Endothelial cell (in vitro differentiated cells): ENCODE measurements at places on chromosomes 6 and 20.

DNA sequence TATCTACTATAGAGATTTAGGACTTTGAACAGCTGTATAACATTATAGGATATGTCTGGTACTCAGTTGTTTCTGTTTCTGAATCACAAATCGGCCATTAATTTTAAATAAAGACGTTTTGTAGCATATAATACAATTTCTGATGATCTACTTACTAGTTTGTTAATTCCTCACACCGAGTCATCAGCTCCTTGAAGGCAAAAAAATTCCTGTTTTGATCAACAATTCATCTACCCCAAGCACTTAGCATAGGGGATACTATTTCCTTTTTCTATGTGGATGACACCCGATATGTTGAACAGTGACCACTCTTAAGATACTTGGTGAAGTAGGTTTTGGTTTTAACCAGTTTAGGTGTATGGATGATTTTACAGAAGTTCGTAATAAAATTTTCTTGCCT lies 107.3 kb downstream of the NCOA3 start:
- no peak for DNase-seq

DNA sequence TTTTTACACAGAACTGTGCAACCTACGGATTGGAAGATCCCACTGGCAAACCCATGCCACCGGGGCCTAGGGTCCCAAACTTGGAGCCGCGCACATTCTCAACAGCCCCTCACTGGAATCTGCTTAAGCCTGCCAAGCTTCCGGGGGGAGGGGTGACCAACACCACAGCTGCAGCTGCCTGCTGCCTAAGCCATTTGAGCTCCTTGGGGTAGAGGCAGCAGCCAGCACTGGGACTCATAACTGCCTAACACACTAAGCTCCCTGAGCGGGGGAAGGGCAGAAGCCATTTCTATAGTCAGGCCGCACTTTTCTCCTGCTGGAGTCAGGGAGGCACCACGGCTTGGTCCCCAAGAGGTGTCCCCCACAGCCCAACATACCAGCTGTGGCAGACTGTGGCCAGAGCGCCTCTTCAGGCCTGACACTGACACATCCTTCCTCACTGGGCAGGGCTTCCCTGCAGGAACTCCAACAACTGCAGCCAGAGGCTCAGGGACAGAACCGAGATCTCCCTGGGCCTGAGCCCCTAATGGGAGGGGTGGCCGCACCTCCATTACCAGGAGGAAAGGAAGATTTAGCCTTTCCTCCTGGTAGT lies 270.3 kb upstream of the ECI2 start:
- DNase-seq: no peak

DNA sequence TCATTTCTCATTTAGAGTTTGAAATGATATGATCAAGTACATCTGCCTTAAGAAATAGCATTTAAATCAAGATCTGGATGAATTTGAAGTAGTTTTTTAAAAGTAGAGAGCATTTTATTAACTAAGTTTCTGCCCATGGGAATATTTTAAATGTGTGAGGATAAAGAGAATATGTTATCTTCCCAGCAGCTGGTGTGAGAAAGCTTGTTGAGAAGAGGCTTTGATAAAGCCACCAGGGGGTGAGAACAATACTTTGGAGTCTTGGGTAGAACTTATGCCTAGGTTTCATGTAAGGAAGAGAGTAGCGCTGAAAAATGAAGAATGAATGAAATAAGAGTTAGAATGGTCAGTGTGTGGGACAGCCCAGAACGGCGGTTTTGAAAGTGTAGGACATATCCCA lies 190.2 kb downstream of the GRM1 start:
- DNase-seq: no peak

DNA sequence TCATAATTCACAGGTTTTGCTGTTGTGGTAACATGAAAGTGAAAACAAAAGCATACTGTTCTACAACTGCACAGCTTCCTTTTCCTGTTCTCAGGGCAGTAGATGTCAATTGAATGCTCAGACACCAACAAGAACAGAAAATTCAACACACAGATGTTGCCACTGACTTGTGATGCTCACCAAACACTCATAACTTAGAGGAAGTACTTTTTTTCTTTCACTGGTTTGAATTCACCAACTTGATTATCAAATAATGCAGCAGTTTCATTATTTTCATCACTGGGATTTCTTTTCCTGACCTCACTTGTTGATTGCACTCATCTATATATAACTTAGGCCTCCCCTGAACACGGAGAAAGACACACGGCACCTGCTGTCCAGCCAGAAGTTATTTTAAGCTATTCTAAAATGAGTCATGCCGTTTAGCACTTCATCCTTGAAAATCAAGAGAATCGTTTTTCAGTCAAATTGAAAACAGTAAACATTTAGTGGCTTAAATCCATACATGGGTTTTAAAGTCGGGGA lies 949 bp downstream of the TXLNB start:
- DNase-seq: no peak

DNA sequence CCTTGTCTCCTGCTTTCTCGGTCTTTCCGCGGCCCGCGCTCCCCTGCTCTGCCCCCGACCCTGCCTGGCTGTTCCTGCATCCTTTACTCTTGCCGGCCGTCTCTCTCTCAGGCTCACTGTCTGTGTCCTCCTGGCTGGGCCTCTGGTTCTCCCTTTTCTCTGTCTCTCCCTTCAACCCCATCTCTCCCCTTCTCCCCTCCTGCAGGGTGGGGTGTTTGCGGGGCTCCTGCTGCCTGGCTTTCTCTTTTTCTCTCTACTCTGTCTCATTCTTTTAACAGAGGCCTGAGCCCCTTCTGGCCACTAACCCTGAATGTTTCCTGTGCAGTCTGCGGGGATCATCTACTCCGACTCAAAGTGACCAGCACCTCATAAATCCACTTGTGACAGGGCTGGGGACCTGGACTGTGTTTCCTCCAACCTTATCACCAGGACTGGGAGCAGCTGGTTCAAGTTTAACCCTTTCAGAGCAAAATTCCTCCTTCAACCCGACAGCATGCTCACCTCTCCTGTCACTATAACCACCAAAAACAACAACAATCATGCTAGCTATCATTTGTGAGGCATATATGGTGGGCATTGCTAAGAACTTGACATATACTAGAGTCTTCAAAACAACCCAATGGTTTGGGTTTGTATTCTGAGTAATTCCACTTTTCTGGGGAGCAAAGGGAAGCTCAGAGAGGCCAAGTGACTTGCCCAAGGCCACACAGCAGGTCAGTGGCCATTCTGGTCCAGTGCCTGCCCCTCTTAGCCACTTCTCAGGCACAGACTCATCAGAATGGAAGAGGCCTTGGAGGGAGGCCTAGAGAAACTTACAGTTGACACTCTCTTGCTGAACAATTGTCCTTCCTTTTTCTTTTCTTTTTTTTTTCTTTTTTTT lies 811 bp upstream of the RSPO4 start:
- peak; percentile 18 for DNase-seq

DNA sequence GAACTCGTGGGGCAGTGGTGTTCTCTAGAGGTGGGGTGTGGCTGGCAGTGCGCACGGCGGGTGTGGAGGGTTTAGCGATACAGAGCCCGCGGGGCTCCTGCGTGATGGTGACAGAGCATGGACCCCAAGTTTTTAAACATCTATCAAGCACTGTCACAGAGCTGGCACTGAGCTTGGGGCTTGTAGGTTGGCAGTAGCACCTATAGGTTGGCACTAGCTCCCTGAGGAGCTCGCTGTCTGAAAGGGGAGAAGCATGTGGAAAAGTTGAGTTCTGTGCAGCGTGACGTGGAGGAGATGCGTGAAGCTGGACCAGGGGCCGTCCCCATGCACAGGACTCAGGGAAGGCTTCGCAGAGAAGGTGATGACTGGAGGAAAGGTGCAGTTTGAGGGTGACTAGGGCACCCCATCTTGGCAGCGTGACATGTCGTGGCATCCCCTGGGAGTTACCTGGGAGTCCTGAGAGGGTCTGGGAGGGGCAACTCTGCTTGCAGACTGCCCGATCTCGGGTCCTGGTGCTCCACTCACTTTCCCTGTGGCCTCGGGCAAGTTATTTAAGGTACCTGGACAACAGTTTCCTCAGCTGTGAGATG lies 122.0 kb downstream of the CDH4 start:
- DNase-seq: no peak

GRCh38 chr6:69456086-69456485 lies 340.7 kb downstream of the LMBRD1 start:
- DNase-seq: no peak
